Ascending aorta (tissue), 2 donors: ENCODE measurements at places on chromosomes 5 and 9.

DNA sequence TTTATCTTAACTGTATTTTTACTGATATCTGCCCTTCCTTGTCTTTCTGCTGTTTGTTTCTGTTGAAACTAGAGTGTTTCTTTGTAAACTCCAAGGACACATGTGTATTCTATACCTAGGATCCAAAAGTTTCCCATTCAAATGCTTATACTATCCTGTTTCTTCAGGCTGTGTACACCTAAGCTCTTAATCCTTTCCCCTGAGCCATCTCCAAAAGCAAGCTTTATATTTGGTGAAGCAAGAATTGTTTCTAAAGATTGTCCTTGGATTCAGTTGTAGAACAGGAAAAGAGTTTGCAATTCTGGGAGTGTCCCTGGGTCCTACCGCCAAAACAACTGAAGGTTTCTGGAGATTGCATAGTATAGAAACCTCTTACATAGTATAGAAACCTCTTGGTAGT lies 65.9 kb downstream of the CWC27 start:
- DNase-seq = no peak

- no peak for DNase-seq
Measured at GRCh38 chr5:176628406-176629228, 1.7 kb downstream of the SNCB start.

DNA sequence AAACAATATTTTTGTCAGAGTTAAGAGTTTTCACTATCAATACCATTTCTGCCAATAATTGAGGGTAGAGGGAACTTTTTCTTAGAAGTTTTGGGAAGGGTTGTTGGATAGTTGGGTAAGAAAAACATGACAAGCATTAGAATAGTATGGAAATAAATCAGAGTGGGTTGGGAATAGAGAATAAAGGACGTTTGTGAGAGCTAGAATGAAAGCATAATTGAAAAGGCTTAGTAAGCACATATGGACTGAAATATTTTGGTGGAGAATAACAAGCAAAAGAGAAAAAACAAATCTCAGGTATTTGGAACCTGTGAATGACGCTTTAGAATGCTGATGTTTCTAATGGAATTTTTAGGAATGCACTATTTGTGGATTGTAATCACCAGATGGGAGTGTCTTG lies 262.9 kb upstream of the EDIL3 start:
- no peak for DNase-seq

DNA sequence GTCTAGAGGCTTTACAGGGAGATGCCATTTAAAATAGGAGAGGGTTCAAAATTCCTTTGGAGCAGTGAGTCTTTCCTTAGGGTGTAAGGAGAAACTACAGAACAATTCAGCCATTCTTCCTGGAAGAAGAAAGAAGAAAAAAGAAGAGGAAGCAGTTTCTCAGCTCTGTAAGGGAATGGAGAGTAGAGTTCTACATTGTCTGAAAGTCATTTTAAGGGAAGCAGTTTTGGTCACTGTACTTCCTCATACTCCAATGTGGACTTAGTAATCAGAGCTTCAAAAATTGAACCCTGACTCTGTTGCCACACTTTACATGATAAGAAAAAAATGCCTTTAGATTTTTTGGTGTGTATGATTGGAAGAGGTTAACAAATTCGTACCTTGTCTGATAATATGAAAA lies 122.4 kb downstream of the LRRC70 start:
- DNase-seq = no peak

GRCh38 chr9:97077452-97078295 lies 38.7 kb upstream of the CTSV start:
- no peak for DNase-seq

DNA sequence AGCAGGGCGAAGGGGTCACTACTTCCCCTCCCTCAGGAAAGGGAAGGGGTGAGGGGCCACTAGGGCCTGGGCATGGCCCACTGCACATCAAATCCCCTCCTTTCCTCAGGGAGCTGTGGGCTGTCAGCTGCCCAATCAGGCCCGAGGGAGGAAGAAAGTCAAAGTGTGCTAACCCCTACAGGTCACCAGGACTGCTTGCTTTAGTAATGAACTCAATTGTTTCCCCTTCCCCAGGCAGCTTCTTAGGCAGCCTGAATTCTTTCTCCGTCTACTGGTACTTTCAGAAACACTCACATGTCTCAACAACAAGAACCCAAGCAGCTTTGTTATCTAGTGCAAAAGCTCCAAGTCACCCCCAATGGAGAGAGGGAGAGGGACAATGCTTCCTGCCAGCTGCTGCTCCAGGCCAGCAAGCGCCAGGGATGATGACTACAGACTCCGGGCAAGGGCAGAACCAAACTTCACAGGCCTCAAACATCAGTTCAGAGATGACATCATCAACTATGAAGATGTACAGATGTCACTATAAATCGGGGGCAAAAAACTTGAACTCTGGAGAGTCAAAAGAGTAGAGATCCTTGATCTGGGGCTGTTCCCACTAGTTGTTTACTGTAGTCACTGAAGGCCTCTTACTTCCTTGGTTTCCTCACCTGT lies 100.7 kb downstream of the SLIT3 start:
- DNase-seq = no peak

GRCh38 chr5:153006681-153007080 lies 483.8 kb upstream of the GRIA1 start:
- DNase-seq = no peak

GRCh38 chr5:170486371-170486770 lies 17.4 kb upstream of the KCNIP1 start:
- no peak for DNase-seq

- no peak for DNase-seq
Measured at GRCh38 chr5:108344103-108344822, 37.6 kb downstream of the FBXL17 start.

- no peak for DNase-seq
Measured at GRCh38 chr5:127441799-127442484, 75.5 kb upstream of the PRRC1 start.

GRCh38 chr5:123059455-123059854 lies 22.9 kb upstream of the PPIC start:
- DNase-seq = no peak

- no peak for DNase-seq
Measured at GRCh38 chr5:144356489-144356888, 185.8 kb downstream of the KCTD16 start.

- DNase-seq = no peak
Measured at GRCh38 chr9:121225240-121225639, 23.6 kb upstream of the RAB14 start.

DNA sequence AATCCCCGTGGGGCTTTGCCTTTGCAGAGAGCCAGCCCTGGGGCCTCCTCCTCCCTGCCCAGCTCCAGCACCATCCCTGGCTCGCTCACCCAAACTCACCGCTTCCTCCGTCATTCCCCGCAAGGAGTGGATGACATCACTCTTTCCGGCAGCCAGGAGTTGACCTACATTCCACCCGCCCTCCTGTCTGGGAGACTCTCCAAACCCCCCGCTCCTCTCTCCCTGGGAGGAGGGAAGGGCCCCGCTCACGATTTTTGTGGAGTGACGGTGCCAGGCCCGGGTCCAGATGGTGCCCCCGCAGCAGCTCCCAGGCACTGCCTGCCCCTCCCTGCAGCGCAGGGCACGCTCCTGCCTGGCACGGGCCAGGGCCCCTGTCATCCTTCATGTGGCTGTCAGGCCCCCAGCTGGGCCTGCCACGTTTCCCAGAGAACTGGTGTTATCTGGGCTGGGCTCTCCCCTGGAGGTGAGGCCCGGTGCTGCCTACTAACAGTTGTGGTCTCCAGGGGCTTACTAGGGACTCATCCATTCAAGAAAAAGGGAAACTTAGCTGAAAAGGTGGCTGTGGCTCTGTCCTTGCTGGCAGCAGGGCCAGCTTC lies 52.3 kb downstream of the NTNG2 start:
- peak; percentile 82 for DNase-seq

DNA sequence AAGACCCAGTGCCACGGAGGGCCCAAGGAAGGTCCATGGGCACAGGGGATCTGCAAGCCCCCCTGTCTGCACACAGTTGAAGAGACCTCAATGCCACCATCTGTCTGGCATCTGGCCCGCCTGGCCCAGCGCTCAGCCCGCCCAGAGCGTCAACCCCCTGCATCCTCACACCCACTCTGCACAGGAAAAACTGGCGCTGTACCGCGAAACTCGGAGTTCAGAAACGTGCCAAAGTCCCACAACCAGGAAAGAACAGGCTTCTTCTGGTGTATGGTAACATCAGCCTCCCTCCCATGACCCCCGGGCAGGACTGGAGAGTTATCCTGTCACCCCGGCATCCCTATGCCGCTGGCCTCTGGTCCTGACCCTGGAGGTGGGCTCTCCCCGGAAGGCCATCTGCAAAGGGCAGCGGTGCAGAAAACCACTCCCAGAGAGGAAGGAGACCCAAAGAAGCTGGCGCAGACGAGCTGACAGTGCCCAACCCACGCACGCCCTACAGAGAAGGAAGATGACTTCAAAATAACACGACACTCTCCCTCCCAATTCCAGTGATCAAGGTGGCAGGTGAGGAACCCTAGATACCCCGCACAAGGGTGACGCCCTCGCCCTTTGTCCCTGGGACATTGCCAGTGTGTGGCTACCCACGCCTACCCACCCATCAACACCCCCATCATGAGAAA lies 18.9 kb downstream of the VAV2 start:
- DNase-seq = no peak

DNA sequence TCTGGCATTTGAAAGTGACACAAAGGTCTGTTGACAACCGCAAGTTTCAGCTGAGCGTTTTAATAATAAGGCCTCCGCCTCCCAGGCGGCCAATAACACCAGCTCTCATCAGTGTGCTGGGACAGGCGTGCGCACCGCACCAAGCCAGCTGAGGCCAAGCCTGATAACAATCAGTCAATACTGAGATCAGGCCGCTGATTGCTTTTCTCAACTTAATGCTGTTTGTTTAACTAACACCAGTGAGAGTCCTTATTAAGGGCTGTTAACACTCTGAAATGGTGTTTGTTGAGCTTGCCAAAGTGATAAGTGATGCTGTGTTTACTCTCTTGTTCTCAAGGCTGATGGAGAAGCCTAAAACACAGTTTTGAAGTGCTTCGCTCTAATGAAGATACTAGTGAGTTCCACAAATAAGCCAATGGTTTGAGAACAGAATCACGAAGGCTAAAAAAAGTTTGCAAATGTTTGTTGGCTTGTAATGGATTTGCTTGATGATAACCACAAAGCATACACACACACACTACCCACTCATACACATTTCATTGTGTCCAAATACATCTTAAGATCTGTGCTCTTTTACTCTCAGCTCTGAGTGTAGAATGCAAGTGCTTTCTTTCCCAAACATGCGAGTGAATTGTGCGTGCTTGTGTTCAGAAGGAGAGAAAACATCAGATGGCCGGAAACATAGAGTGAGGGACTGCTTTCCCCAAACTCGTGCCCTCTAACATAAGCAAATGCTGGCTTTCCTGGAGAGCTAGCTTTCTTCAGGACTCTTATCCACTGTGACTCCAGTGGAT lies 330.4 kb upstream of the KLF4 start:
- DNase-seq = no peak

DNA sequence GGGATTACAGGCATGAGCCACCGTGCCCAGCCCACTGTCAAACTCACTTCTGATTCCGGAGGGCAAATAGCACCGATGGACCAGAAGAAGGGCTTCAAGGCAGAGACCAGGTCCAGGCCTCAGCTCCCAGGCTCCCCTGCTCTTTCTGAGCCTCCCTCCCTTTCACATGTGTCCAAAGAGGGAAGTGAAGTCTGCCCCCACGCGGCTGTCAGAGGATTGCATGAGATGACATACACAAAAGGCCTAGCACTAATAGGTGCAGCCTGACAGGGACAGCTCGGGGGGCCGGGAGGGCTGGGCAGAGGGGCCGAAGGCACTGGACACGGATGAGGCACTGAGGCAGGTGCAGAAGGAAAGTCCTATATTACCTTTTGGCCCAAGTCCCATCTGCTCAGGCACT lies 16.1 kb downstream of the FBP1 start:
- no peak for DNase-seq

DNA sequence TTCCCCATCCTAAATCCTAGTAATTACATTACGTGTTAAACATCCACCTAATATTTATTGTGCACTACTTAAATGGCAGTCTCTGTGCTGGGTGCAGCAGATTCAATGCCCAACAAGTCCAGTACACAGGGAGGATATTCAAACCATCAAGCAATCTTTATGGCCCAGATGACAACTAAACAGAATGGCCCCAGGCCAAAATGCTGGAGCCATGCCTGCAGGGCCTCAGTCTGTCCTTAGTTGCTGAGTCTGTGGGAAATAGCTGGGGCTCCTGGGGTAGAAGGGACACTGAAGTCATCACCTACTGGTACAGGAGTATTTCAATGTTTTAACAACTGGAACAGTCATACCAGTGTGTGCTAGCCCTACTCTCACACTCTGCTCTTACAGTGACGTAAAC lies 153.5 kb downstream of the ZNF608 start:
- DNase-seq = no peak

DNA sequence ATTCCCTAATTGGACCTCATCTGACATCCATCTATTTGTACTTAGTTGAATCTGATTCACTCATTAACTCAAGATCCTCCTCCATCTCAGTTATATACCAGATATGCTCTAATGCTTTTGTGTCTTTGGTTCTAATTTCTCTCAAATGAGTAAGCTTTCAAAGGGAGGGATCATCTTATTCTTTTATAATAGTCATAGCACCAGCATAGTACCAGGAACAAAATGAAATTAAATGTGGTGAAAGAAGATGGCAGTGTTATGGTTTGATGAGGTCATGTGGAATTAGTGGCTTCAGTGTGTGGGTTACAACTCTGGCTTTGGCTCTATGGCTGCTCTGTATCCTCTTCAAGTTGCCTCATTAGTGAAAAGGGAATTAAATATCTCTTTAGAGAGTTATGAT lies 32.5 kb upstream of the ZNF366 start:
- DNase-seq = no peak

GRCh38 chr5:123142957-123143356 lies 53.9 kb downstream of the PRDM6 start:
- no peak for DNase-seq

DNA sequence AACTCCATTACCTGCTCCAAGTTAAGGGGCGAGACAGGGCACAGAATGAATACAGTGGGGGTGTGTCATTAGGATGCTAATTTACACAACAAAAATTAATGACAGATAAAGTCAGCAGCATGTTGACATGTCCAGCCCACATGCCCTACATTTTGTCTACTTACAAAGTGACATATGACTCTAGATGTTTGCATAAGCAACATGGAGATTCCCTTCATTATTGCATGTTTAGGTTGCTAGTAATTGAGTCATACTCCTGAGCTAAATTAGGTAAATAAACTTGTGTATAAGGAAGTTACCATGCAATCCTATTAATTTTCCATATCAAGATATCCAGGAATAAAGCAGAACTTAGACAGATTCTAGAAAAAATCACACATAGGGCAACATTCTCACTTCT lies 232.2 kb downstream of the PDE4D start:
- no peak for DNase-seq

DNA sequence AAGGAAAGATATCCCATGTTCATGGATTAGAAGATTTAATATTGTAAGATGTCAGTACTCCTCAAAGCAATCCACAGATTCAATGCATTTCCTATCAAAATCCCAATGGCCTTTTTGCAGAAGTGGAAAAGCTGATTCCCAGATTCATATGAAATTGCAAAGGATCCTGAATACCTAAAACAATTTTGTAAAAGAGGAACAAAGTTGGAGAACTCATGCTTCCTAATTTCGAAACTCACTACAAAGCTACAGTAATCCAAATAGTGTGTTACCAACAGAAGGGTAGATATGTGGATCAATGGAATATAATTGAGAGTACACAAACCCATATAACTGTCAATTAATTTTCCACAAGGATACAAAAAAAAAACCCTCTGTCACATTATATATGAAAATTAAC lies 154.3 kb upstream of the ZNF618 start:
- DNase-seq = no peak
